ENCODE measurements at places on chromosomes 1 and 21.

DNA sequence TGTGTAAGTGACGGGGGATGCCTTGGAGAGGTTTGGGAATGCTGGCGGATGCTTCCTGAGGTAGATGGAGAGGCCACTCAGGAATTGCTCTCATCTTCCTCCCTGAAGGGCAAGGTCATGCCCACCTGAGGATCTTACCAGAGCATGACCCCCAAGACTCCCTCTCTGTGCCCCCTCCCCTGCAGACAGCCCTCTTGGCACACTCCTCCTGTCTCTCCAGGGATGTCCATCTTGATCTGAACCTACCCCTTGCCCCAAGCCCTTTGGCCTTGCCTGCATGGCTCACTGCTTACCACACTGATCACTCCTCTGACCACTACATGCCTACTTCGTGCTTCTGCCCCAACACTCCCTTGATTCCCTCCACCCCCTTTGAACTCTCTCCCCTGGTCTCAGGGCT, 17.9 kb upstream of the MPL start:
- DNase-seq, result no peak

DNA sequence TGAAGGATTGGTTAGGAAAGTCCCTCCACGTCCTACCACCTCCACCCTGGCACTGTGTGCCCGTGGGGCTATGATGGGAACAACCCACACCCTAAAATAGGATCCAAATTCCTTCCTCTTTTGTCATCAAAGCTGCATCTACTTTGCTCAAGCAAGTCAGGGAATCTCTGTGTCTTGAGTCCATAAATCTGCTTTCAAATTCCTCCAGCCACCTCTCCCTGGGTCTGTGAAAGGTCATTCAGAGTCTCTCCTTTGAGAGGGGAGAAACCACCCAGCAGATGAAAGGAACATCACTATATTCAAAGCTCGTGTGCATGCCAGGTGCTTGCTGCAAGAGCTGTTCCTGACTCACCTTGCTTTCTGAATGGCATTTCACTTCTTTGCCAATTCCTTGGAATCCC, 243.6 kb downstream of the TM2D1 start:
- DNase-seq, result no peak

GRCh38 chr1:180182643-180183311, 28.1 kb downstream of the QSOX1 start:
- DNase-seq, result no peak

DNA sequence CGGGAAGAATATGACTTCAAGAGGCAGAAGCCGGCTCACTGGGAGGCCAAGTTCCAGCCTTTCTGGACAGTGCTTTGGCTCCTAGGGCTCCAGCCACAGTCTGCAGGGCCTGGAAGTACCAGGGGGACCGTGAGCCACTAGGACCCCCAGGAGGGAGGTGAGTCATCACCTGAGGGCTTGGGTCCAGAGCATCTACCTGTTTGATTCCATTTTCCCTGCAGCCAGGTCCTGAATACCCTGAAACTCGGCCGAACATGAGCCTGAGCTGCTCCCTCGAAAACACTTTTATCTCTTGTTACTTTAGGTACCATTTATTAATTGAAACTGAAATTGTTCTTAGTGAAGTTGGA, 164.1 kb downstream of the RYR2 start:
- no peak for DNase-seq

DNA sequence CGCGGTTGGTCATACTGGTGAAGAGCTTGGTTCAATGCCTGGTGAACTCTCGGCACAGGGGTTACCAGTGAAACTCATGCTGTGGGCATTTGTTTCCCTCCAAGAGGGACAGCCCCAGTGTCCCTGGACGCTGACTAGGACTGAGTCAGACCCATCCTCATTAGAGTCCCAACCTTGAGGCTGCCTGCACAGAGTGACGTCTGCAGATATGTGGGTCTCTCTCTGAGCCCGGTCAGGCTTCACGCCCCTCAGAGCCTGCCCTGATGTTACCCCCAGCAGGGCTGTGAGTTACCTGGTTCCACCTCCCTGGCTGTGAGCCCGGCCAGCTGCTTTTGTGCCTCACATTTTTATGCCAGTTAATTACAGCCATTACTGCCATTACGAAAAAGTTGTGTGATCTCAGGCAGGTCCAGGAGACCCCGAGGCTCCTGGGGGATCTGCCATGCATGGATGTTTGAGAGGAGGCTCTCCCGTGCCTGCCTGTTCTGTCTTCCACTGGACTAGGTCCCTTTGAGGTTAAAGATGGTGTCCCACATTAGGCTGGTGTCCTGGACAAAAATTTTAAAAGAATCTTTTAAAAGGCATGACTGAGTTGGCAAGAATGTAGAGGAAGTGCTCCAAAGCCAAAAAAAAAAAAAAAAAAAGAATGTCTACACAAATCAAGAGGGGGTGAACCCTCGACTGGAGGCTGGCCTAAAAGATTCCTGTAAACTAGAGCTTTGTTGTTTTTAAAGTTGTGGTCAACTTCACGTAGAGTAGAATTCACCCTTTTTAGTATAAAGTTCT, 36.6 kb upstream of the PADI1 start:
- DNase-seq, result no peak
